Stimulated activated CD8-positive, alpha-beta memory T cell treated with anti-CD3 and anti-CD28 coated beads, Interleukin-15, amount 100 ng/mL, for 24 hours (primary cell): ENCODE measurements at places on chromosomes 16 and 17.

- no peak for DNase-seq
These were observed 22.7 kb downstream of the HAPSTR1 start for GRCh38 chr16:9114112-9114511.

- no peak for DNase-seq
These were observed 530 bp downstream of the CCL17 start for GRCh38 chr16:57405097-57405496.

DNA sequence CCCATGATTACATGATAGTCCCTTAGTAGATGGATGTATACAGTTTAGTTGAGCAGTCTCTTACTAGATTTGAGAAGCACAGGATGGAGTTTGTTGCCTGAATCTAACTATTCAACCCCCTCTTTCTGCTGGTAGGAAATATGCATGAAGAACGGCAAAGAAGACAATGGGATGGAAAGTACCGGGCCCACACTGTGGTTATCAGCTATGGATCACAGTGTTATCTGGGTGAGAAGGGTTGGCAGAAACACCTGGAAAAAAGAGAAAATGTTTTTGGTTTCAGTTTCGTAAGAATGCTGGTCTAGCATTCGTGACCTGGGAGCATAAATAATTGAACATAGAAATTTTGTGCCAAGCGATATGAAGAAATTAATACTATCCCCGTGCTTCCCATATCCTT lies 53.1 kb downstream of the ANKFN1 start:
- DNase-seq: no peak

DNA sequence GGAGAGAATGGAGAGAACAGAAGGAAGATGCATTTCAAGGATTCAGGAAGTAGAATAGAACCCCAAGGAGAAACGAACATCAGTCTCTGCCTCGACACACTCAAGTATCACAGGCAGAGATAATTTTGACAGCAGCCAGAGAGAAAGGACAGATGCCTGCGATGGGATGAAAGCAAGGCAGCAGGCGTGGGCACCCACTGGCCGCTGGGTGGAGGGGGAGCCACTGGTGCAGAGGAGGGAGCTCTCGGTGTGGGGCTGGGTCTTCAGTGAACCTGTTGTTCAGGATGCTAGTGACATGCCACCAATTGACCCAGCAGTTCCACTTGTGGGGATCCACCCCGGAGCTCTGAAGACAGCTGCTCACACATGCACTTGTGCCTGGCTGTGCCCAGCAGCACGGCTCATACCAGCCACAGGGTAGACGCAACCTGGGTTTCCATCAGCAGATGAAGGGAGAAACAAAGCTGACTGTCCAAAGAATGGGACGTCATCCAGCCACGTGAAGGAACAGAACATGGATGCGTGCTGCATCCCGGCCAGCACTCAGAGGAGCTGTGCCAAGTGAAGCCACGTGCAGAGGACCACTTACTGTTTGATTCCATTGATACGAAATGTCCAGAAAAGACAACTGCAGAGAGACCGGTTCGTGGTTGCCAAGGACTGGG lies 127.0 kb downstream of the BANP start:
- DNase-seq: no peak

- DNase-seq: no peak
These were observed 348 bp upstream of the FTSJ3 start for GRCh38 chr17:63827801-63828221.

- peak; percentile 50 for DNase-seq
These were observed 13.1 kb upstream of the SEPHS2 start for GRCh38 chr16:30458561-30459394.

GRCh38 chr16:50195276-50195675 lies 42.2 kb downstream of the TENT4B start:
- DNase-seq: no peak

DNA sequence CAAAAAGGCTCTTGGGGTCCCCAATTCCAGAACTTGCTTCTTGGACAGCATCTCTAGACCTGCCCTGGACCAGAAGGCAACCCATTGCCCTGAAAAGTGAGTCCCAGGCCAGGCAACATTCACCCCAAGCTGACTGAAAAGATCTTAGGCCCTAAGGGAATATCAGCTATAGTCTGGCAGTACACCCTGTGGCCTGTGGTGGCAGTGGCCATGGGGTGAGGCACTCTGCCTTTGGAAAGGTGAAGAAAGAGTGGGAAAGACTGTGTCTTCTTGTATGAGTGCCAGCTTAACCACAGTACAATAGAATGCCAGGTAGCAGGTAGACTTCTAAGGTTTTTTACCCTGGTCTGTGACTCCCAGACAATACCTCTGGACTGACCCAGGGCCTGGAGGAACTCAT lies 564.5 kb downstream of the CDH8 start:
- no peak for DNase-seq

GRCh38 chr17:61330174-61331150 lies 69.2 kb upstream of the TBX2 start:
- no peak for DNase-seq

DNA sequence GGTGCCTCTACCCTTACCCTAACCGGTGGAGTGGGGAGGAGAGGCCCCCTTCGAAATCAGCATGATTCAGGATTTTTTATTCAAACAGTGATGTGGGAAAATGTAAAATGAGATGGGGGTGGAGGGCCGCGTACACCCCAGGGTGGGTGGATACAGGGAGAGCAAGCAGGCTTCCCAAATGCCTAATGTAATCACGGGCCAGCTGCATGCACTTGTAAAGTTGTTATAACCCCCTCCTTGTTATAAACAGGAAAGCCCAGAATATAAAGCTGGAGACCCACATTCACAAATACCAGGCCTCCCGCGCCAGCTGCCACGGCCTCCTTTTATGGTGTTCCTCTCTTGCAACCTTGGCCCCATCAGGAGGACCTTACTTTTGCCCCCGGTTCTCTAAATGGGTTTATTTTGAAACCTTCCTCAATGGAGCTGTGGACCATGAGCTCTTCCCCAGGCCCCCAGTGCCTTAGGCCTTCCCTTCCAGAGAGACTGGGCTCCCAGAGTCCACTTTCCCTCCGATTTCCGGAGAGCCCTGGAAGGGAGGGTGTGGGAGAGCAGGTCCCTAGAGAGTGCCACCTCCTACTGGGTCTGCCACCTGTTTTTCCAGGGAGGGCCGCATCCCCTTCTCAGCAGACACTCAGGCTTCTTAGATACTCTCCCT lies 906 bp upstream of the FOXL1 start:
- DNase-seq: no peak

DNA sequence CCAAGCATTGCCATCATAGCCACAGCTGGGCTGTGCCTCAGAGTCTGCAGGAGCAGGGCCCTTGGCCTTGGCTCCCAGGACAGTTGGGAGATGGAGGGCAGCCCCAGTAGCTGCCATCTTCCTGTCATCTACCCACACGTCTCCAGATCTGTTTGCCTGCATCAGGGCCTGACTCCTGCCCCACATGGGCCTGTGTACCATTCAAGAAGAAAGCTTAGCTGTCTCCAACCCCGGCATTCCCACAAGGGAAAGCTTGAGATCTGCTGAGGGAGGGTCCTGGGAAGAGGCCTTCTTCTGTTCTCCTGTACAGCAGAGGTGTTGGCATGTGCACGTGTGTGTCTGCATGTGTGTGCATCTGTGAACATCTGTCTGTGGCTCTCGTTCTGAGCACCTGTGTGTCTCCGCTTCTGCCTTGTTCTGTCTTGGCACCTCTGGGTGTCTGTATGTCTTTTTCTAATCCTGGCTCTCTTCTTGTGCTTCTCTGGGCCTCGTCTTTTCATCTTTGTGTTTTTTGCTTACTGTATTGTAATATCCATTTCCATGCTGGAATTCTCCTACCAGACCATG lies 122.2 kb downstream of the MRM1 start:
- no peak for DNase-seq

DNA sequence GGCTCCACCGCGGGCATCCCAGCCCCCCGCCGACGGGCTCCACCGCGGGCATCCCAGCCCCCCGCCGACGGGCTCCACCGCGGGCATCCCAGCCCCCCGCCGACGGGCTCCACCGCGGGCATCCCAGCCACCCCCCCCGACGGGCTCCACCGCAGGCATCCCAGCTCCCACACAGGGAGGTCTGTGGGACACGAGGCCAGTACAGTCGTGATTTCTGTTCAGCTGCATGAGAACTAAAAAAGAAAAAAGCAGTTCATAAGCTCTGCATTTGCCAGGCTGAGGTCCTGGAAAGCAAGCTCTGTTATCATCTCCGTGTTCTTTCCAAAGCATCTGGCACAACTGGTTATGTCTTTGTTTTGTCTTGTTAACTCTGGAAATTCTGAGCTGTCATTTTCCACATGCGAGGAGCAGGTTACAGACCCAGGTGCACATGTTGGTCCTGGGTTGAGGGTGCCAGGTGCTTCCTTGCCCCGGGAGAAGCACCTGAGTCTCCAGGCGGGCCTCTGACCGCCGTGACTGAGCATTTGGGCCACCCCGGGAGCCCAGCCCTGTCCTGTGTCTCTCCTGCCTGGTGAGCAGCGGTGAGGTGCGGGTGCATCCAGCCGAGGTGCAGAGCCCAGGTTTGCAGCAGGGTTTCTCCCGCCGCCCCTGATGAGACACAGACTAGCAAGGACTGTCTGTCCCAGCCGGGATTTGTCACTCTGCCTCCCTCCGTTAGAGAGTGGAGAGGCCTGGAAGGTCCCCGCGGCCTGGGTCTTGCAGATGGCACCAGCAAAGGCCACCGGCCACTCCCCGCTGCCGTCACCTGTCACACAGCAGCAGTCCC lies 9.9 kb upstream of the WFIKKN1 start:
- no peak for DNase-seq

GRCh38 chr17:56121191-56122051 lies 31.9 kb upstream of the ANKFN1 start:
- no peak for DNase-seq

DNA sequence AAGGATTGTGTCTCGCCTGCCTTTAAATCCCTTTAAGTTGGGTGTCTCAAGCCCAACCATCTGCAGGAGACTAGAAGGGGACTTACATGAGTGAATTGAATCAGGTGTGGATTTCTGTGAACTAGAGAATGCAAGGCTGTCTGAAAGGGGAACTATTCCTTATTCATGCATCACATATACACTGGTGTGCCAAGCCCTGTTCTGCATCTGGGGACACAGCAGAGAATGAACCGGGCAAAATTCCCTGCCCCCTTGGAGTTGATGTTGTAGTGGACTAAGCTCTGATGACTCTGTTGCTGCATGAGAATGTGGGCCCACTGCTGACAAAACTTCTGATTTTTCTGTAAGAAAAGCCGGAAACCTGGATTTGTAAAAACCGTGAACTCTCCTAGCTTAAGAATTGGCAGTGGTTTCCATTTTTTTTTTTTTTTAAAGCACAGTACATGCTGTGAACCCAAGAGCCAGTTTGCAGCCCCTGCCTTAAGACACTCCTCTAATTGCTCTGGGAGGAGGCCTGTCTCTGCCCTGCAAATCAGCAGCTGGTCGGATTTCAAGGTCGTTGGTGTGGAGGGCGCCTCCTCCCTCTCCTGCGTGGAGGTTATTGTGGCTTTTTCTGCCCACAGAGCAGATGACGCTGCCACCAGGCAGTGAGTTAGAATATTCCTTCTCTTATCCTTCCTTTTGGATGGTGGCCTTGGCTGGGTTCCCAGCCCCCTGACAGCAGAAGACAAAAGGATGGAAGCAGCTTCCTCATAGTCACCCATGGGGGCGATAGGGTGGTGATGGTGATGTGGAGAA lies 131.0 kb downstream of the PRKCB start:
- DNase-seq: no peak

DNA sequence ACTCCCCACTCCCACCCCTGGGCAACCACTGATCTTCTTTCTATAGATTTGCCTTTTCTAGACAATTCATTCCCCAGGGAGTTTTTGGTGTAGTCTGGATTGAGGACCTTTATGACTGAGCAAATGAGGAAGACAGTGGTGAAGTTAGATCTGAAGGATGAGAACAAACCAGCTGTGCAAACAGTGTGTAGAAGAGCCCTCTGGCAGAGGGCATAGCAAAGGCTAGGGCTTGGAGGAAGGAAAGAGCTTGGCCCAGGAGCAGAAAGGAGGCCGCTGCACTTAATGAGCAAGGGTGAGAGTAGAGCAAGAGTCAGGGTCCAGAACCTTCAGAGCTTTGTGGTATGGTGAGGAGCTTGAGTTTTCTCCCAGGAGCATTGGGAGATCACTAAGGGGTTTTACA lies 352.7 kb downstream of the CA10 start:
- no peak for DNase-seq

DNA sequence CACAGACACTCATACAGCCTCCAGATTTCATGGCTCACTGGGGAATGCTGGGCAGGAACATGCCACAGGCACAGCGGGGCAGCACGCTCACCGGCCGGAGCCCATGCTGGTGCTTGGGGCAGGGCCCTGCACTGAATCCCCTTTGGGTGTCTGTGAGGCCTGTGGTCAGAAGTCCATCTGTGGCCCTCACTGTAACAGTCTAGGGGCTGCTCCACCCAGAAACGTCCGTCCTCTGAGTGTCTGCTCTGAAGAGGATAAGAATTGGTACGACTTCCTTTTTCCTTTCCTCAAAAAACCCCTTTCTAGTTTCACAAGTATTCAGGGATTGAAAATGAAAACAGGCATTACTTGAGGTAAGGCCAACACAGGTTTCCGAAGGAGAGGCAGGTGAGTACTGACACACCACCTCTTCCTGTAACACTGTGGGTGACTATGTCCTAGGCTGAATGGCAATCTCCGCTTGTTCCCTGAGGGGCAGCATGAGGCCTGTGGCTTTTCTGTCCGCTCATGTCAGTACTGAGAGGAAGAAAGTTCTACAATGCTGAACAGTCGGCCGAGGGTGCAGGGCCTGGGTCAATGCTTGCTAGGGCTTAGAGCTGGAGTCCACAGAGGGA lies 42.5 kb downstream of the TMEM11 start:
- DNase-seq: no peak

- DNase-seq: no peak
These were observed 14.9 kb upstream of the DDX19A start for GRCh38 chr16:70331588-70332358.

- no peak for DNase-seq
These were observed 46.4 kb downstream of the NUP88 start for GRCh38 chr17:5373112-5373511.
